NCI-H524 (cell line): ENCODE measurements at places on chromosomes 5 and 9.

DNA sequence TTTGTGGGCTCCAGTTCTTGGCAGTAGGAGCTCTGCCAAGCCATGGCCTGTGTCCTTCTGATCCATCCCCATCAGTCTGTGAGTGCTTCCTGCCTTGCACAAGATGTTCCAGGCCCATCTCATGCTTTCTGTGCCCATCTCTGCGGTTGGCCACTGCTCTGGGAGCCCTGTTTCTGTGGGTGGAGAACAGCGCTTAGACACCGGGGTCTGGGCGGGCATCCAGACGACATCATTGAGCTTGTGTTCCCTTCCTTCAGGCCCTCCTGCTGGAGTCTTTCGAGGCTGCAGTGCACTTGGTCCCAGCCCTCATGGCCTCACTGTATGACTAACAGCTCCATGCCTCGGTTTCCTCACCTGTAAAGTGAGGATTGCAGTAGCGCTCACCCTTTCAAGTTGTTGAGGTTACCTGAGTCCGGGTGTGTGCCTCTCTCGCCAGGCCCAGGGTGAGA, 14.9 kb upstream of the CARD19 start:
- DNase-seq: no peak

GRCh38 chr9:135780086-135780485, 78.1 kb downstream of the KCNT1 start:
- no peak for DNase-seq

DNA sequence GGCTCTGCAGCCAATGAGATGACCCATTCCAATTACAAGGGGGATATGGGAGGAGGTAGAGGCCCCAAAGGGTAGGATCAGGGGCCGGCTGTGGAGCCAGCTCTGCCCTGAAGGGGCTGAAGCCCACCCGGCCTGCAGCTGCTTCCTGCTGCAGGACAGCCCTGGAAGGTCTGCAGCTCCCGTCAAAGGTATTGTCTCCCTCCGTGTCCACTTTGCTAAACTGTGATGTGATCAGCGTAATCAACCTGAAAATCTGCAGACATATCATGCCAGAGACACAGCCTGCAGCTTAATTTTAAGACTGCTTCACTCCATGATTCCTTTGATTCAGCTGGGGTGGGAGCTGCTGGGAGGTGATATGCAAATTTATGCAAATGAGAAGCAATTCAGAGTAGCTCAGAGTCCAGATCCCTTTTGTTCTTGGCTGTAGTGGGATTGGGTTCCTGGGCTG, 90.7 kb downstream of the GADD45G start:
- DNase-seq: no peak

- DNase-seq: no peak
Observed at GRCh38 chr5:135250671-135251070, 148.4 kb downstream of the MACROH2A1 start.

DNA sequence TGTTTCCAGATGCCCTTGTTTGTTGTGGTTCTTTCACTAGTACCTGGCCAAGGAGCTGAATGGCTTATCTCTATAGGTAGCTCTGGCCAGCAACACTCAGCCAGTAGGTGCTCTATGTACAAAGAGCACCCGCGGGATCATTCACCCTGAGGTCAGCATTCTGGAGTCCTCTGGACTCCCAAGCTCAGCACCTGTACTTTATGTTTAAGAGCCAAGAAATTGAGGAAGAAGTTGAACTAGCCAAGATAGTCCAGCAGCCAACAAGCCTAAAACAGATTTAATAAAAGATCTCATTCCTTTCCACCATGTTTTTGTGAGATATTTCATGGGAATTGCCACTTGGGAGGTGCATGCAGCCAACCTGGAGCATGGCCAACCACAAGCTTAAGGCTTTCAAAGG, 242.6 kb upstream of the PAPPA start:
- no peak for DNase-seq

GRCh38 chr5:135690466-135690865, 111.7 kb upstream of the CXCL14 start:
- DNase-seq: no peak

DNA sequence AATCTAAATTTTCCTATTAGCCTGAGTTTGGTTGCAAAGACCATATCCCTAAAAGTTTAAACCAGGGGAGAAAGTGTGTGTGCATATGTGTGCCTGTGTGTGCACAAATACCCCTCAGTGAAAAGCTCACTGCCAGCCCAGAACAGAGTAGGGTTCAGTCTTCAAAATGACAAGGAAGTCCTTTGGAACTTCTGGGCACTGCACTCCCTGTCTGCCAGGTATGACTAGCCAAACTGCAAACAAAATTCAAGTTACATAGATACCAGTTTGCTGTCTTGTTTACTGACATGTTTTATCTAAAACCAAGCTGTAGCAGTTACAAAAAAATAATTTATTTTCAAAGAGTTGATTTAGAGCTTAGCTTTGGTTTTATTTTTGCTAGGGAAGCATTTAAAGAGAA, 100.1 kb downstream of the ARHGEF28 start:
- DNase-seq: no peak

DNA sequence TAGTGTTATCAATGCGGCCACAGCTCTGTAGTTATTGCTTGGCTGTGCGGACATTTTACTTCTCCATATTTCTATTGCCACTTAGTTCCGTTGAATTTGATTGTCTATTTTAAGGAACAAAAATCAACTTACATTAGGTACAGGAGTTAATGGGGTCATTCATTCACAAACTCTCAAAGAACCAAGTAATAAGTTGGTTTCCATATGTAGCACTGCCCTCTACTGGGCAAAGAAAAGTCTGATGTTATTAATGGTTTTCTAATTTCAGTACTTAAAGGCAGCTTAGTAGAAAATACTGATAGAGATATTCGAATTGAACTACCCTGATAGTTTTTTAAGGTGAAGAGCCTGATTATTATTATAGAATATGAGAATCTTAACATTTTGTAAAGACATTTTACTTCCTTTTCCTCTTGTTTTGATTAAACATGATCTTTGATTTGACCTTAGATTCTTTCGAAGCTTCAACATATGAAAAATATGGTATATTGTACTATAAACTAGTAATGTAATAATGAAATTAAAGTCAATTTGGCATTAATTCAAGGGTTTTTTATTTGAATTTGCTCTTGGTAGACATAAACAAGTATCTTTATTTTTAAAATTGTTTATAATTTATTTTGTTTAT, 119.5 kb upstream of the CTNND2 start:
- peak; percentile 88 for DNase-seq

DNA sequence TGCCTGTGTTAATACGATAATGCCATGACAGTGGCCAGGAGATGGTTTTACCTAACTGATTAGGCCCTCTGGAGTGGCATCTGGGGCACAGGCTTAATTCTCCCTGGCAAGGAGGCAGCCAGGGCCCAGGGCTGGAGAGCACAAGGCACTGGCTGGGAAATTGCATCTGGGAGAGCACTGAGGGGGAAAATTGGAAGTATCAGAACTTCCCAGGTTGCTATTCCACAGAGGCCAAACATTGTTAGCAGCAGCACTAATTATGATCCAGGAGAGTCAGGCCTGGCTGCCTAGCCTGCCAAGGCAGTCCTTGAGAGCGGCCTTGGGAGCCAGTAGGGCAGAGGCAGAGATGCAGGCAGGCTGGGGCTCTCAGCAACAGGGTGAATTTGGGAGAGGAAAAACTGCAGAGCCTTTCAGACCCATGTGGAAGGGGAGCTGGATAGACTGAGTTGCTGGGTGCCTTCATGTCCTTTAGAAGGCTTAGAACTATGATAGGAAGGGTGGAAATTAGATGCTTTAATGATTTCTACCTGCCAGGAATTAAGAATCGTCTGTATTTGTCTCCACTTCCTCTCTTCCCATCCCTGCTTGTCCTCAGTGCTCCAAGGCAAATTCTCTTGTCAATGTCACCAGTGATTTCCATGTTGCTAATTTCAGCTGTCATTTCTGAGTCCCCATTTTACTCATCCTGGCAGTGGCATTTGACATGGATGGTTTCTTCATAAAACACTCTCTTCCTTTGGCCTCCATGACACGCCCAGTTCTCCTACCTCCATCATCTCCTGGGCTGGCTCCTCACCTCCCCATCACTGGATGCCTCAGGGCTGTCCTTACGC, 56.1 kb upstream of the HSPA9 start:
- peak; percentile 20 for DNase-seq

DNA sequence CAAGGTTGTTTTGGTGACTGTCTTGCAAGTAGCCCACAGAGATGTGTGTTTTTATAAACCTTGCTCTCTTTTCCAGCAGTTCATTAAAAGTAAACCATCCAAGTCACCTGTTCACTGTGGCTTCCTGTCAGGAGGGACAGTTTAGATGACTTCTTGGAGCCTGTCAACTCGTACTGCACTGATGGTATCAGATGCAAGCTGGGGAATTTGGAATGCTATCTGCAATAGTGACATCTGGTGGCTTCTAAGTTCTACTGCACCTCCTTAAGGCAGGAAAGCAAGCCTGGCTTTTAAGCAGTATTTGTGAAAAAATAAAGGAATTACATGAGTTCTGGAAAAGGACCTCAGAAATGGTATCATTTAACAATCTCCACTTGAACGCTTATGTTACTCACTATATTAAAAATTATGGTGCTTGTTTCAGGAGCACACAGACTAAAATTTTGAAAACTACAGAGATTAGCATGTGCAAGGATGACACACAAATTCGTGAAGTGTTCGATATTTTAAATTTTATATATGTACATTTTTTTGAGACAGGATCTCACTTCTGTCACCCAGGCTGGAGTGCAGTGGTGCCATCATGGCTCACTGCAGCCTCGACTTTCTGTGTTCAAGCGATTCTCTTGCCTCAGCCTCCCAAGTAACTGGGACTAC, 164.0 kb downstream of the TTC39B start:
- no peak for DNase-seq

DNA sequence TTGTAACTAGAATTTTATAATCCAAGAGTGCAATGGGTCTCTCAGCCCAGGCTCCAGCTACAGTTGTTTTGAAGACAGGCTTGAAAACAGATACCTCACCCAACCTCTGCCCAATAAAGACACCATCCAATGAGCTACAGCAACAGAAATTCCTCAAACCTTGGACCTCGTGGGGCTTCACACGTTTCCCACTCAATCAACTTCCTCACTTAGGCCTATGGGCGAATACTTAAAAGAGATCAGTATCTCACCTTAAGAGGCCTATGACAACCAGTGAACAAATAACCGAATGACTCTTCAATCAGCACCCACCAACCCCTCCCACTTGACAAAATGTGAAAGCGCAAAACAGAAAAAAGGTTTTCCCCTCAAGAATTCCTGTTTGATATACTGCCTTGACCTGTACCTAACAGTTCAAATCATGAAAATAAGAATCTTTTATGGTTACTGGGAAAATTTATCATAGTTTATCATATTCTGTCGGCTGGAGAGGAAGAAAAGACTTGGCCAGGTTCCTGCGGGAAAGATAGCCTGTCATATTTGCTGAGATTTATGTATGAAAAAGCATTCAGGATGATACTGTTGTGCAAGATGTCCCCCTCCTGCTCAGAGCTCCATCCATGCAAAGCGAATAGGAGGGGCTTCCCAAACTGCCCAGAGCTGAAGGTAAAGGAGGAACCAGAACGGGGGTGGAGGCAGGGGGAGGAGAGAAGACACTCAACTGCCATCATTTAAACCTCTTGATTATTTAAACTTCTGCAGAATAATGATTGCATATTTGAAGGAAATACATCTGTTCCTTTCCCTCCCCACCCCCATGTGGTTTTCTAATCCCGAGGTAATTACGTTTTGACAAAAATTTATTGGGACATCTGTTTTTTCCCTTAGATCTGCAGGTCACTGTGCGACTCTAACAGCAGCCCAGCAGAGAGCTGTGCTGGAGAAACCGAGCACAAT, 256.3 kb downstream of the NFIB start:
- DNase-seq: peak; percentile 91

- no peak for DNase-seq
Observed at GRCh38 chr5:57416278-57416994, 66.2 kb downstream of the ACTBL2 start.

DNA sequence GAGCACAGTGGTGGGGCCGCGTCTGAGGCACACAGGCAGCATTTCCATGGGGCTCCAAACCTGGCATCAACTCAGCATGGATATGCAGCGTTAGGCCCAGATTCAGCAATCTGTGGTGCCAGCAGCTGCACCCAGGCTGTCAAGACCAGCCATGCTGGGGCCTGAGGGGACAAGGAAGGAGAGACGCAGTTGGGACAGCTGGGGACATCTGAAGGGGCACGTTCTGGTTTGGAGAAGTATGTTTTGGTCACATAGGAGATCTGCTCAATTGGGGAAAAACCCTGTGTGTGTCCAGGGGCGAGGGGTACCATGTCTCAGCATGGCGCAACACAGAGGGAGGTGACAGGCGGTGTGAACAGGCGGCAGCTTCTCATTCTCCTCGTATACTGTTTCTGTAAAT, 66.6 kb upstream of the ECM2 start:
- DNase-seq: no peak

DNA sequence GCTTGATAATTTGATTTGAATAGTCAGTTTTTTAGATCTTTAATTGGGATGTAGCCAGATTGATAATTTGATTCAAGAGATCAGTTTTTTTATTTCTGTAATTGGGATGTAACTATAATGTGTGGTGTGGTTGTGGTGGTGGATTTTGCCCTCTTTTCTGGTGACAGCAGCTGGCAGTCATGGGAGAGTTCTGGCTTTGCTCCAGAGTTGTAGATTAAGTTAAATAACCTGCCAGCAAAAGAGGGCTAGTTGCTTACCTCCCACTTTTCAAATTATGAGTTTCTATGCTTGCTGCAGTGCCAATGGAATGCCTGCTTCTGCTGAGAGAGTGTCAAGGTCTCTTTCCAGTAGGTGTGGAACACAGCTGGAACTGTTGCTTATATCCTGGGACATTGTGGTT, 315.1 kb downstream of the CCDC171 start:
- DNase-seq: peak; percentile 66

DNA sequence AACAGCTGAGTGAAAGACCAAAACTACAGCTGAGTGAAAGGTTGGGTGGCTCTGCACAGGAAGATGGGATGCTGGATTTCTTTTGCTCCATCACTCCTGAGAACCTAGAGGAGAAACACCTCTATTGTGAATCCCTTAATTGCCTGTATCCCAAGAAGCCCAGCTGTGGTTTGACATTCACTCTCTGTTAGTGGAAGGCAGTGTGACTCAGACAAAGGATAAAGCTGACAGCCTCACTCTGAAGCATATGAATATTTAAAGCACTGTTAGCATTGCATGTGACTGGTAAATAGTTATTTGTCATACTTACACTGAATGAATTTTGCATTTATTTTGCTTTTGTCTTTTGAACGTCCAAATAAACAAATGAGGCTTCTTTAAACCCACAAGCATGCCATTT, 367.1 kb upstream of the RIOK2 start:
- DNase-seq: no peak

DNA sequence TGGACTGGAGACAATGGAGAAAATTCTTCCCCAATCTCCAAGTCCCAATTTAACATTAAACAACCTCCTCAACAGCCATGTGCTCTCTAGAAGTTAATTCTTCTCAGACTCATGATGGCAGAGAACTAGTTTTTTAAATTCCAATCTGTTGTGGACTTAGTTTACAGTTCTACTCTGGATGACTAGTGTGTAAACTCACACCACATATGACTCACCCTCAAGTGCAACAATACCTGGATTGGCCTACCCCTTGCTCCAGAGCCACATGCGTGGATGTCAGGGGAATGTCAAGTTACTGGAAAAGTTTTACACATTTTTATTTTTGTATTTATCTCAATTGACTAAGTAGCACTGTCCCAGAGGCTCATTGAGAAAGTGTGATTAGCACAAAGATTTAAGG, 136.0 kb upstream of the EFNA5 start:
- peak; percentile 26 for DNase-seq

GRCh38 chr9:113562653-113563381, 99.3 kb downstream of the RGS3 start:
- no peak for DNase-seq
